Naive B cell (primary cell): ENCODE measurements at places on chromosomes 3 and 15.

DNA sequence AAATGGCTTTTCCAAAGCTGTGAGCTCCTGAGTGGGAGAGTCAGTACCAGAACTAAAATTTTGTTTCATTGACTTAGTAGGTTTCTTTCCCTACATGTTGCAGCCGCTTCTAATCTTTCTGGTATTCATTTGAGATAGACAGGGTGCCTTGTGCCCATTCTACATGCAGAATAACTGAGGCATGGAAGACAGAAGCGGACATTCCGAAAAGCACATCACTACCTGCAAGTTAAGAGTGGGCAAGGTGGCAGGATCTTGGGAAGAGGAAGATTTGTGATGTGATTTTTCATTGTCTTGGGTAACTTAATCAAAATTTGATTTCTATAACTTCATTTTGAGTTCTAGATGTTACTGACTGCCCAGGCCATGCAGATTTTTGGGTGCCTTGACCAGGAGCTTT is 2.0 kb downstream of the MAP2K5 start:
- DNase-seq: no peak

GRCh38 chr3:175940243-175940642 is 1081.1 kb downstream of the NAALADL2 start:
- DNase-seq: no peak

DNA sequence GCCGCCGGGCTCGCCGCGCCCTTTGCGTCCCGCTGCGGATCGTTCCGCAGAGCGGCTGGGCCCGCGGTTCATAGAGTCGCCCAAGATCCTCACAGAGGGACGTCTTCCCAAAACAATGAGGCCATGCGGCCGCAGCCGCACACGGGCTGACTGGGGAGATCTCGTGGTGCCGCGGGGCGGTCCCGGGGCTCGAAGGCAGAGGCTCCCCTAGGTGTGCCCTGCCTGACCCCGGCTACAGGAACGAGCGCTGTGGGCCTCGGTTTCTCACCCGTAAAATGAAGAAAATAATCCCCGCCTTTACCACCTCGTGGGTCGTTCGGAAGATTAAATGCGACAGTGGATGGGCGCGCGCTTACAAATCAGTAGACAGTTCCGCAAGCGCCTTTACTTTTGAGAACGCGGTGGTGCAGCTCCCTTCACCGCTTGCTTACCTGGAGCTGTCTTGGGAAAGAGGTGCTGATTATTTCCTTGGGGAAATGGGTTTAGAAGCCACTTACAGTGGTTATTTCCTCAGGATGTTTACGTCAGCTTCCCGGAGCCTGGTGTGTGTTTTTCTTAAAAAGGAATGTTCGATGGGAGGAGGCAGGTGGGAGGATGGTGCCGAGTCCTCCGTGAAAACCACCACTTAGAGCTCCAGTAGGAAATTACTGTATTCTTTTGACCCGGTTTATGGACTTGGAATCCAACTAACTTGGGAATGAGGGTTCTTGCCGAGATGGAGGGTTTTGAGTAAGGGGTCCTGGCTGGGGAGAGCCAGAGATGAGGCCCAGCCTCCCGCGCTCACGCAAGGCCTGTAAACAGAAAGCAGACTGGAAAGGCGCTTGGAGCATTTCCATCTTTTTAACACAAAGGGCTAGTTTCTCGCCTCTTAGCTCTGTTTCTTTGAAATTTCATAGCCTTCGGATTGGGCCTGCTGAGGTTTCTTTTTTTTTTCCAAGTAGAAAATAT is 1.9 kb upstream of the MEX3B start:
- no peak for DNase-seq

DNA sequence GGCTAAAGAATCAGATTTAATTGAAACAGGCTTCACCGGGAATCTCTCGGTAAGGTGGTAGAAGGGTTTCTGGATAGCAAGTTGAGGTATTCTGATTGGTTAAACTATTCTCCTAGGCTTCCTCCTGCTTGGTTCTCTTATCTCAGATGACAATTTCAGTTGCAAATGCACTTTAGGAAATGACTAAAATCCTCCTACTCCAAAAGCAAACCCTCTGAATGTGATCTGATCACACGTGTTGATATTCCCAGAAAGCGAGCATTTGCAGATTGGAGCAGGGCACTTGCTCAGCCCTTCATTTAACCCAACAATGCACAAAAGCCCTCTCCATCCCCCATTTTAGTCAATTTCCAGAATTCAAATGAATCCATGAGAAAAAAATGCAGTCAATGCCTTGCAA is 55.6 kb upstream of the ICE2 start:
- DNase-seq: no peak

DNA sequence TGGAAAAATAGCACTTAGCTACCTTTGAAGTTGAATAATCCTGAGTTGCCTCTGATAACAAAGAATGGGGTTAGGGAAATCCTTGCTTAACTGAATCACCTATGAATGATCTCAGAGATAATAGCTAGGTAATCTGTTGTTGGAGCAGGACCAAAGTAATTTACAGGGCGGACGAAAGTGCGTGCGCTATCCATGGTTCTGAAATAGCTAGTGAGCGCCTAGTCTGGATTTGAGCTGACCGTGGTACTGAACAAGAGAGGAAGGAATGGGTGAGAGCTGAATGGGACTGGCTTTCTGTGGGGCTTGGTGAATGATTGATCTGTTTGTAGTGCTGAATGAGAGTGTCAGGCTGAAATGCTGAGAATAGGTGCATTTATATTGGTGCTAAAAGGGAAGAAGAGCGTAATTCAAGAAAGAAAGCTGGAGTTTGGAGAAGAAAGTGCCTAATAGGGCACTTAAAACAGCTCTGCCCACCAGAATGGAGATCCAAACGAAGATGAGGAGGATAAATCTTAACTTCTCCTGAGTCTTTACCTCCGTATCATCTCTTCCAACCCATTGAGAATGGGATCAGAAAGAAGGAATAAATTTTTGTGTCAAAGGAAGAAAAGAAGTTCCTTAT is 10.1 kb downstream of the SCN10A start:
- DNase-seq: no peak

GRCh38 chr15:77564938-77565337 is 67.8 kb downstream of the LINGO1 start:
- no peak for DNase-seq

GRCh38 chr3:125132815-125133214 is 77.0 kb upstream of the HEG1 start:
- no peak for DNase-seq

DNA sequence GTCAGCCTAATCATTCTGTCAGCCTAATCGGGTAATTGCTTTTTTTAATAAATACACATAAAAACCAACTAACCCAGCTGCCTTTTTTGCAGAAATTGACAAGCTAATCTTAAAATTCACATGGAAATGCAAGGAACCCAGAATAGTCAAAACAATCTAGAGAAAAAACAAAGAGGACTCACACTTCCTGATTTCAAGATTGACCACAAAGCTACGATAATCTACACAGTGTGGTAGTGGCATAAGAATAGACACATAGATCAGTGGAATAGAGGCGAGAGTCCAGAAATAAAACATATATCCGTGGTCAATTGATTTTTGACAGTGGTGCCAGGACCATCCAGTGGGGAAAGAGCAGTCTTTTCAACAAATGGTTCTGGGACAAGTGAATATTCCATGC is 2.4 kb upstream of the C3orf20 start:
- no peak for DNase-seq

DNA sequence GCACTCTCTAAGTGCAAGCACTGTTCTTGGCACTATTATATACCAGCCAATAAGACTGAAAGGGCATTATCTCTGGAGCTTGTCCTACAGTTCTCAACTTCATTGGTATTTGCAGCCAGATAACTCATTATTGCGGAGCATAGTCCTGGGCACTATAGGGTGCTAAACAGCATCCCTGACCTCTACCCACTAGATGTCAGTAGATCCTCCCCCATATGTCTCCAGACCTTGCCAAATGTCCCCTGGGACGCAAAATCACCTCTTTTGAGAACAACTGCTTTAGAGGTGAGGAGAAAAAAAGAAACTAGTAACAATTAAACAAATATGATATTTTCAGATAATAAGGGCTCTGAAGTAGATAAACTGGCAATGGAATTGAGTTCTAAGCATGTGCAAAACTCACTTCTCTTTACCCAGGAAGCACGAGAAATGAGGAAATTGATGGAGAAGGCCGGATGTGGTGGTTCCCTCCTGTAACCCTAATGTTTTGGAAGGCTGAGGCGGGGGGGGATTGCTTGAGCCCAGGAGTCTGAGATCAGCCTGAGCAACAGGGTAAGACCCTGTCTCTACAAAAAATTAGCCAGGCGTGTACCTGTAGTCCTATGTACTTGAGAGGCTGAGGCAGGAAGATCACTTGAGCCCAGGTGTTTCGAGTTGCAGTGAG is 61.4 kb downstream of the FRMD4B start:
- DNase-seq: peak; percentile 11

- DNase-seq: no peak
Observed at GRCh38 chr3:55750525-55750924, 263.4 kb upstream of the WNT5A start.

DNA sequence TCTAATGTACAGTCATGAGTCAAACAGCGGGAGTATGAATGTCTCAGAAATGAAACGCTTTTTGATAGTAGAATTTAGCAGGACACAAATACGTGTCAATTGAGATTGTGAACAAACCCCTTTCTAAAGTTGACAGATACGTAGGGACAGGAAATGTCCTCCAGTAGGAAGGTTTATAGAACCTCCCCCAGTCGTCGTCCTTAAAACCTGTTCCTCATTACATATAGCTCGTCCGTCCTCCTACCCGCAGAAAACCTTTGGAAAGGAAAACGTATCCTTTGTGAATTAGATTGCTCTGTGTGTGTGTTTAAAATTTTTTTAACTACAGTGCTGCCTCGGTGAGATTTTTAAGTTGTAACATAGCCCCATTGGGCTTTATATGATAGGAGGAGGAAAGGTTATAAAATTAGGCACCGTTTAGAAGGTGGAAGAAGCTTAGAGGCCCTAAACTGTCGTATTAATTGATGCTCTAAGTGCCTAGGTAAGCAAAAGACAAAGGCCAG is 4.1 kb downstream of the UBE2E1 start:
- peak; percentile 29 for DNase-seq

GRCh38 chr3:2476996-2477395 is 378.3 kb downstream of the CNTN4 start:
- no peak for DNase-seq

GRCh38 chr3:128770387-128770786 is 44.4 kb downstream of the RAB7A start:
- DNase-seq: no peak

- DNase-seq: no peak
Observed at GRCh38 chr3:9108876-9109567, 140.4 kb downstream of the SRGAP3 start.

- no peak for DNase-seq
Observed at GRCh38 chr15:52506549-52506948, 22.1 kb downstream of the MYO5A start.

- no peak for DNase-seq
Observed at GRCh38 chr3:146888176-146888575, 283.0 kb upstream of the PLSCR5 start.

DNA sequence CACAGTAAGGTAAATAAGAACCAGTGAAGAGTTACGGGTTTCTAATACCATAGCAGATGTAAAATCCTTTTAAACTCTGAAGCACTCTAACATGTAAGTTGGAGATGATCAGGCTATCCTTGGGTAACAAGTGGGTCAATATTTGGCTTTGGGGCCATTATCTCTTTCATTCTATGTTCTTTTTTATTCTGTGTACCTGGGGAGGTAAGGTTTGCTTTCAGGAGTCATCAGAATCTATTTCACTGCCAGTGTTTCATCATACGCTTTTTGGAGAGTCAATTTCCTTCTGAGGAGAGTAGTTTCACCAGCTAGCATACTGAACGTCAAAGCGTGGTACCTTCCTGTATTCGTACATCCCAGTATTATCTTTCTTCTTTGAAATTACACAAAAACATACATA is 166.5 kb downstream of the GMNC start:
- DNase-seq: no peak

DNA sequence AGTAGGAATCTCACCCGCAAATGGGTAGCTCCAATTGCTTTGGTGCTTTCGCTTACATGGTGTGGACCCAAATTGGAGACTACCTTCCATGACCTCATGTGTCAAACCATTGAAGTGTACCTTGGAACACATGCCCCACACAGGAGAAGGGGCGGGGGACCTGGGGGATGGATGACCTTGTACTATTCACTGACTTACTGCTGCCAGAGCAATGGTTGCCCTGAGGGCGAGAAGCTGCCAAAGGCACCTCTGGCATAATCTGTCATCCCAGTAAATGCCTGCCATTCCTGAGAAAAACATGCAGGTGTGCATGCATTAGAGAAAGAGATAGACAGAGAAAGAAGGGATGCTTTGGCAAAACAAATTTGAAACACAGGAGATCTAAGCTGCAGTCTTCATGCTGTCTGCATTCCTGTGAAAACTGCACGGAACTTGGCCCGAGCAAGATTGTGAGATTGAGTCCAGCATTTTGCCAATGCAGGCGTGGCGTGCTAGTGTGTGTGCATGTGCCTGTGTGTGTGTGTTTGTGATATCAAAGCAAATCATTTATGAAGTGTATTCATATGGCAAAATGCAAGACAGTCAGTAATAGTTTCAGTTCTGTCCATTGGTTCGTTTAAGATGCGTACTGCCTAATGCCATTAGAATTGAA is 219.5 kb upstream of the MDFIC2 start:
- DNase-seq: no peak

DNA sequence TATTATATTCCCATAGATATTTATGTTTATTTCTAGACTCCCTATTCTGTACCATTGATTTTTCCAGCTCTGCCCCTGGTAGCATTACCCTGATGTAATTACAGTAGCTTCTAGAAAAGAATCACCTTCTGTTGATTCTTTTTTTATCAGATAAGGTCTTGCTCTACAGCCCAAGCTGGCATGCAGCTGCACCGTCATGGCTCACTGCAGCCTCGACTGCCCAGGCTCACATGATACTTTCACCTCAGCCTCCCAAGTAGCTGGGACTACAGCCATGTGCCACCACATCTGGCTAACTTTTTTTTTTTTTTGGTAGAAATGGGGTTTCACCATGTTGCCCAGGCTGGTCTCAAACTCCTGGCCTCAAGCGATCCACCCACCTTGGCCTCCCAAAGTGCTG is 41.8 kb downstream of the SLC24A1 start:
- peak; percentile 13 for DNase-seq

GRCh38 chr3:152615681-152616080 is 219.2 kb upstream of the P2RY1 start:
- no peak for DNase-seq

DNA sequence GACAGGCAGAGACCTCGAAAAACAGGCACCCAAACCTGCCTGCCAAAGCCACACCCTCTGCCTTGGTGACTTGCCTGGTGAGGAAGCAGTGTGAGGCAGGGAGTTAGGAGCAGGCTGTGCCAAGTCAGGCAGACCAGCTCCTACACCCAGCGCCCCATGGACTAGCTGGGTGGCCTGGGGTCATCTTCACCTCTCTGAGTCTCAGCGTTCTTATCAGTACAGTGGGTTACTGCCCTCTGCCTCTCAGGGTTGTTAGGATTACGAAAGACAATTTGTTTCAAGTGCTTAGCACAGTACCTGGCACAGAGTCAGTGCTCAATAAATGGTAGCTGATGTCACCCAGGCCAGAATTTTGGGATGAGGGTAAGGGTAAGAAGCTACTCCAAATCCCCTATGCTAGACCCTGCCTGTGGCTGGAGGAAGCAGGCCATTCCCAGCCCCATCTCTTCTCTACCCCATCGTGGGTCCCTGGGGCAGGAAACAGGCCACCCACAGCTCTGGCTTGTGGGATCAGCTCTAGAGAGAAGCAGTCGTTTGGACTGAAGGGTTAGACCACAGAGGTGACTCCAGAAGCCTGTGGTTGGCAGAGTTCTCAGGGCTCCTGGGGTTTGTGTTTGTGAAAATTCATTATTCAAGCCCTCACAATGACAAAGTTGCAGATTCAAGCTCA is 10.1 kb downstream of the SLC51B start:
- DNase-seq: no peak
